Stimulated activated CD4-positive, alpha-beta T cell treated with anti-CD3 and anti-CD28 coated beads, Interleukin-15, amount 100 ng/mL, for 1 hour (primary cell): ENCODE measurements at places on chromosomes 2 and 18.

- no peak for DNase-seq
These were observed 4.1 kb downstream of the RHBDD1 start for GRCh38 chr2:226839951-226840350.

DNA sequence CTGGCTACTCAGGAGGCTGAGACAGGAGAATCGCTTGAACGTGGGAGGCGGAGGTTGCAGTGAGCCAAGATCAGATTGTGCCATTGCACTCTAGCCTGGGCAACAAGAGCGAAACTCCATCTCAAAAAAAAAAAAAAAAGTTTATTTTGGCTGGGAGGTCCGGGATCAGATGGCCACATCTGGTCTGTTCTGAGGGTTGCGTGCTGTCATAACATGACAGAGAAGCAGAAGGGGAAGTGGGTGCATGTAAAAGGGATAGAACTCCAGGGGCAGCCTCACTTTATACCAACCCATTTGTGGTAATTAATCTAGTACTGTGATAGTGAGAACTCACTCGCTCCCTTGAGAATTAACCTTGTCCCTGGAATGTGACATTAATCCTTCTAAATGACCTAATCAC lies 101.2 kb downstream of the PTPN4 start:
- DNase-seq, result no peak

DNA sequence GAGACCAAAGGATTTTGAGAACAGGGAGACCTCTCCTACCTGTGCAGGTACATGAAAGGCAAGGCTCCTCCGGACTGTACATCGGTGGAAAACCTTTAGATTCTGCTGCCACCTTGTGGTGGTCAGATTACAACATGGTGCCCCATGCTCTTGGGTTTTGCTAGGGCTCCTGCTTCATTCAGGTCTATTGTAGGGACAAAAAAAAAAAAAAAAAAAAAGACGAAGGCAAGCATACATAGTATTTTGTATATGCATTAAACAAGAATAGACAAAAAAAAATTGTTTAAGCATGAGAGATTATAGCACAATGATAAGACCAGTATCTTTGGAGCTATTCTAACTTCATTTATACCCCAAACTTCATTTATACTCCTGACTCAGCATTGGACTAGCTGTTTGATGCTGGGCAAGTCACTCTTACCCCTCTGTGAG lies 27.4 kb upstream of the SPR start:
- peak; percentile 18 for DNase-seq

- DNase-seq, result no peak
These were observed 222.6 kb downstream of the INSIG2 start for GRCh38 chr2:118310681-118311429.

DNA sequence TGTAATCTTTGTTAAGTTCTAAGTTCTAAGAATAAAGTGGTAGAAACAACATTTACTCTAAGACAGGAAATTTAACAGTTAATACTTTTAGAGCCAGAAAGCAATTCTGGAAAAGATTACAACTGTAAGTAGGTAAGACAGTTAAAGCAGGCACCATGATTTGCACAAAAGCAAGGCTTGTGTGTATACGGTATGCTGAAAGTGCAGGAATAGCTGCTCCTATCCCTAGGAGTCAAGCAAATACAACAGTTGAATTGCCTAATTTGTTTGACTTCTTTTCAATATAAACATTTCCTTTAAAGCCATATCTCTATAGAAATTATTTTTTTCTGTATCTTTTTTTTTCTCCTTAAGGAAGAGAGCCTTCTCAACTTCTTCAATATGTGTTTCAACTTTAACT lies 116.4 kb downstream of the KCNJ3 start:
- DNase-seq, result no peak

DNA sequence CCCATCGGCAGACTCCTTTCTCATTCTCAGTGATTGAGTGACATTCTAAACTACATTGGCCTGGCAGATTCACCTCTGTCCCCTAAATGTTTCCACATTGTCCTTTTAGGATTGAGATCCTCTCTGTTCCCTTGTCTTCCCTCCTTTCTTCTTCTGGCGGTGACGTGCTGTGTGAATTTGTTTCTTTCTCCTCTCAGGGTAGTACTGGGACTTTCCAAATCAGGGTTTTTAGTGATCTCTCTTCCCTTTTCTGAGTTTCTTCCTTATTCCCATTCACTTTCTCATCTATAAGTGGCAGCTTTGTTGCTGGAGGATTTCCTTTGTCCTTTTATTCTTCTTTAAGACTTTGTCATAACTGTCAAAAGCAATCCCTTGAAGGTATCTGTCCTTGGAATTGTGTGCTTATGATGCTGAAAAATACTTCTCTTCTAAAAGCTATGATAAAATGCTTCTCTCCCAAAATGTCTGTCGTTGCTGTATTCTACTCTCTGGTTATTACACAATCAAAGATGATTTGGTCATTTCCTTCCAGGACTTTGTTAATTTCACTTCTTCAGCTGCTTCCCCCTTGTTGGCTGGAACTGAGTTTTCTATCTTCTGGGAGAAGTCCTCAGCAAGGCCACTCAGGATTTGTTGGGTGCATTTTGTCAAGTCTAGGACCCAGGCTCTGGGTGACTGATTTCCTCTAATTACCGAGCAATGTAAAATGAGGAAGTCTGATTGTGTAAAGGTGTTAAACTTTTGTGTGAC lies 4.9 kb upstream of the IL1B start:
- DNase-seq, result no peak

DNA sequence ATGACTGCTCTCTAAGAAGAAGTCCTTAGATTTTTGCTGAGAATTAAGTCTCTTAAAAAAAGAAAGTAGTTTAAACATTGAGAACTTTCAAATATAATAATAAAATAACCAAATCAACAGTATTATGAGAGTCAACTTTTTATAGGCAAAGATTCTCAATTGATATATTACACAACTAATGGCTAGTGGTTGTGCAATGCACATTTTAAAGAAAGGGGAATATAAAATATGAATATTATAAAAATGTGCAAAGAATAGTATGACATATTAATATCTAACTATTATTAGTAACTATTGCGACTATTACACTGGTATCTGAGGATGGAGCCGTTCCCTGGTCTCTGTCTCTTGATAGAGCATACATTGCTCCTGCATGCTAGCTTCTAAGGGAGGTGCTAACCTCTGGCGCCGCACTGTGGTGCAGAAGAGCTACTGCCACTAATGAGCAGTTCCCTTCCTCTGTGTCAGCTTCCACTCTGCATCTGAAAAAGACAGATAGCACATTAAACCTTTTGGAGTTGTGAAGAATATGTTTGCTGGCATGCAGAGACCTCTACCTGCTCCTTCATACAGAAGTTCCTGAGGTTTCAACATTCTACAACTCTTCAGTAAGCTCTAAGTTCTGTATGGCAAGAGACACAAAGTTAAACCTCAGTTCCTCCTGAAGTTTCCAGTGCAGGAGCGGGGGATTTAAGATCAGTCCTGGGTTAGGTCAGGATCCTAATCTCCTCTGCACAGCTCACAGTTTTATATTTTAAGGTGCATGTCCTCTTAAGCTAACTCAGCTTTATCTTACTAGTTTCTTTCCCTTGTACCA lies 3.5 kb upstream of the SLC9A2 start:
- DNase-seq, result peak; percentile 14

DNA sequence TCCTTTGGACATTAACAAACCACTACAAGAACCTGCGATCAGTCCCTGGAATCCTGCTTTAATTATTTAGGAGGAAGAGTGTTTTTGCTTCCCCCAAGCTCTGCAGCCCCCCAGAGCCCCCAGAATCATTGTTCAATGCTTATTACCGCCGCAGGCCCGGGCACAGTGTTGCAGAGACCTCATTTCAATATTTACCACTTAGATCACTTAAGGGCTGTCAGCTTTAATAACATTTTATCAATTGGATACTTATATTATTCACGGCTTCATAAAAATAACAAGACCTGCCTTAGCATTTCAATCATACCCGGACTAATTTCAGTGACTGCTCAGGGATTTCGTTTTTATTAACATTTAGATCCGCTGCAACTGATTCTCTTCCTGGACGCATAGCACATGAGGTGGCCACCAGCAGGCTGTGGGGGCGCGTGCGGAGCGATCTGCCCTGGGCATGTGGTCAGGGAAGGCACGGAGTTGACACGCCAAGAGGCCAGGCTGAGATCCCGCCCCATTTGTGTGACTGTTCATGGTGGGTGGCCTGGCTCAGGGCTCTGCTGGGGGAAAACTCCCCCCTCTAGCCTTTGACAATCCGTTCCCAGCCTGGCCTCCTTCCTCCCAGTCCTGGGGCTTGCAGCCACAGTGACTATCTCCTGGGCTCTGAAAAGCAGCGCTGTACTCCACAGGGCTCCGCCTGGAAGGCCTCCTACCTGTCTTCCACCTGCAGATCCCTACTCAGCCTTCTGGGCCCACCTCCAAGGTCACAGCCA lies 267.6 kb downstream of the SRBD1 start:
- DNase-seq, result no peak

- DNase-seq, result no peak
These were observed 444.2 kb downstream of the EIPR1 start for GRCh38 chr2:2933426-2933825.

- DNase-seq, result no peak
These were observed 23.1 kb downstream of the CYP27C1 start for GRCh38 chr2:127196998-127197397.

GRCh38 chr2:230459216-230459615 lies 43.2 kb downstream of the SP100 start:
- no peak for DNase-seq

- no peak for DNase-seq
These were observed 10.7 kb upstream of the RBM45 start for GRCh38 chr2:178101321-178102079.

- DNase-seq, result no peak
These were observed 19.1 kb downstream of the MSTN start for GRCh38 chr2:190043441-190043840.

DNA sequence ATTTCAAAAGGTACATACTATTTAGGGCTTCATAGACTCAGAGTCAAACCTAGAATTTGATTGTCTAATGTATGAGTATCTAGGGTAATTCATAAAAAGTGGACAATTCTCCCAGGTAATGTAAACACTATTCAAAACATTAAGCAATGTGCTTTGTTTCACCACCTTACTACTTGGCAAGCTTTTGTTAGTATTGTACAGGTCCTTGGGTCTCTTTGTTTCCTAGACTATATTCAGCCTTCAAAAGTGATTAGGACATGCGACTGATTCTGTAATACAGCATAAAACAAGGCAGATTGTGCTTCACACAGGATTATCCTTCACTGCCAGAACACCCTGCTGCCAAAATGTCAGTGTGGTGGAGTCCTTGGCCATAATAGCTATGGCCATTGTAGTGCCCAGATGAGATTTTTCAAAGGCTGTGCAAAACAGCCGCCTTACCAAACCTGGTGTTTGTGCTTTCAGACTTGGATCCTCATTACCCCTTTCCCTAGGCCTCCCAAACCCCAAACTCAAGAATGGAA lies 90.1 kb upstream of the CAVIN2 start:
- DNase-seq, result no peak

GRCh38 chr2:177255227-177255601 lies 9.3 kb downstream of the NFE2L2 start:
- no peak for DNase-seq

GRCh38 chr2:23696752-23697045 lies 230.2 kb downstream of the ATAD2B start:
- no peak for DNase-seq

DNA sequence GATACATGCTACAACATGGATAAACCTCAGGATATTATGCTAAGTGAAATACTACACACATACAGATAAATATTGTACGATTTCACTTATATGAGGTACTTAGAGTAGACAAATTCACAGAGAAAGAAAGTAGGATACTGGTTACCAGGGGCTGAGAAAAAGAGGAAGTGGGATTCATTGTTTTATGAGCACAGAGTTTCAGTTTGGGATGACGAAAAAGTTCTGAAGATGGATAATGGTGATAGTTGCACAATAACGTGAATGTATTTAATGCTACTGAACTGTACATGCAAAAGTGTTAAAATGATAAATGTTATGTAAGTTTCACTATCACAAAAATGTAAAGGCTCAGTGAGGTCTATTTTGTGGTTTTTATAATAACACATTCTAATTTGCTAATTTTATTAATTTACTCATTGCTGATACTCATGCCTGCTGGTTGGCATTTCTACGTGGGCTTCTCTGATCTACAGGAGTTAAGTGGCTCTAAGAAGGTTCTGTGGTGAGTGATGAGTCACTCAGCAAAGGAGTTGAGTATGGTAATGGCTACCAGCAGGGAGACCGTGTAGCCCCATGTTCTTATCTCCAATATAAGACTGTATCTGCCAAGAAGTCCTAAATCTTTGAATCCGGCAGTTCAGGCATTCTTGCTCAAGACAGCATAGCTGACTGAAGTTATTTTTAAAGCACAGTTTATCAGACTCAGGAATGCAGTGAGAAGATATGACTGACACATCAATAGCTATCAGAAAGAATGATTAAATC lies 41.1 kb downstream of the UPP2 start:
- DNase-seq, result no peak

DNA sequence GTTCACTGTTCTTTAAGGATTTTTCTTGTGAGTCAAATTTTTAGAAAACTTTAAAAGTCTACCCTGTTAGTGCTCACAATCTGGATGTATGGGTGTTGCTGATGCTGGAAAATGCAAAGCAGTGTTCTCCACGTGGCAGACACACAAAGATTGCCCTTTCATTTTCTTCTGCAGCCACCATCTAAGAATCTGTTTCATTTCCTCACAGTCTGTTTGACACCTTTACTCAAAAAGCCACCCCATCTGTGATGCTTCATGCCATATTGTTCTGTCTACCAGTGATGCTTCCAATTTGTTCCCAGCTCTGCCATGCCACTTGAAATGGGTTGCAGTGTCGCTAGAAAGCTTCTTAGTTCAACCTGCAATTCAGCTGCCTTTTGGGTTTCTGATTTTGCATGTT lies 464.2 kb upstream of the UBE2E3 start:
- no peak for DNase-seq

DNA sequence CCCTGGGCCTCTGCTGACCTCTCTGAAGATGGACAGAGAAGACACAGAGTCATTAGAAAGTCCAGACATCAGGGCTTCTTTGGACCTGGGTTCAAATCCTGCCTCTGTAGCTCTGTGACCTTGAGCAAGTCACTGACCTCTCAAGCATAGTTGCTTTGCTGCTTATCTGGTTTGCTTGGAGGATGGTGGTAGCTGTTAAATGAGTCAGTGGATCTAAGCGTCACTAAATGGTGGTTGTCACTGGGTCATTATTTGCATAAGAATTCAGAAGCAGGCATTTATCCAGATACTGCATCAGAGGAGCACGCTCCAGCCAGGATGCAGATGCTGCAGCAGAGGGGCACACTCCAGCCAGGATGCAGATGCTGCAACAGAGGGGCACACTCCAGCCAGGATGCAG lies 229.2 kb downstream of the GLI2 start:
- DNase-seq, result no peak

GRCh38 chr2:1837022-1837421 lies 92.7 kb upstream of the PXDN start:
- no peak for DNase-seq
